ENCODE measurements at places on chromosomes 4 and X.

DNA sequence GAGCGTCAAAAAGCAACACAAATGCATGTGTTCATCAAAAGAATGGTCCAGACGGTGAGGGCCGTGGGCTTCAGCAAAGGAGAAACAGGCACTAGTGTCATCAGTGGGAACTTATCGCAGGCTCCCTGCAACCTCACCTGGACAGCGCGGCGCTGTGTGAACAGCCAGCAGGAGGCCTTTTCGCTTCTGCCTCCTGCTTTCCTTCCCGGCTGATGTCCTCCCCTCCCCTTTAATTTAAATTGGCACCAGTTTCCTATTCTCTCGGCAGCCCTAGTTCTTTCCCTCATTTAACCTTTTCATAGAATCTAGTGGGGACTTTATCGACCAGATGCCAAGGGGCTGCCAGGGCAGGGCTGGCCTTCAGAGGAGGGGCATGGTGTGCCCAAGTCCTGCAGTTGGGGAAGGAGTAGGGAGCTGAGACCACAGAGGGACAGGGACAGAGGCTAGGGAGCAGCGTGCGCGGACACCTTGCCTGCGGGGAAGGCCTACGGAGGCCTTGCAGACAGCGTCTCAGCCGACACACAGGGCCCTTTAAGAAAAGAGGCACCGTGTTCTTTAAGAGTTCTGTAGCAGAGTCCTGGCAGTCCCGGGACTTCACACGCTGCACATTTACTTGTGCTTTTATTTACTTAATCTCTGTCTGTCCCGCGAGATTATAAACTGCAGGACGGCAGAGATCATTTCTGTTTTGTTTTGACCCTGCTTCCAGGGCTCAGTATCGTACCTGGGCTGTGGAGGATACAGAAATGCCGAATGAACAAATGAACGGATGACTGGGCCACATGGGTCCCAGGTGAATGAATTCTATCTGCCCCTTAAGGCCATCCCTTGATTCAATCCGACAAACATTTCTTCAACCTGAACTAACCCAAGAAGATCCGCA lies 8.4 kb upstream of the SORBS2 start:
- DNase-seq: no peak

GRCh38 chrX:49303346-49303745 lies at the start of gene GAGE10:
TSS of gene GAGE10 (plus strand) at chrX:49303646. CDS start at chrX:49304860, 1,214 bp downstream.
- DNase-seq: no peak

DNA sequence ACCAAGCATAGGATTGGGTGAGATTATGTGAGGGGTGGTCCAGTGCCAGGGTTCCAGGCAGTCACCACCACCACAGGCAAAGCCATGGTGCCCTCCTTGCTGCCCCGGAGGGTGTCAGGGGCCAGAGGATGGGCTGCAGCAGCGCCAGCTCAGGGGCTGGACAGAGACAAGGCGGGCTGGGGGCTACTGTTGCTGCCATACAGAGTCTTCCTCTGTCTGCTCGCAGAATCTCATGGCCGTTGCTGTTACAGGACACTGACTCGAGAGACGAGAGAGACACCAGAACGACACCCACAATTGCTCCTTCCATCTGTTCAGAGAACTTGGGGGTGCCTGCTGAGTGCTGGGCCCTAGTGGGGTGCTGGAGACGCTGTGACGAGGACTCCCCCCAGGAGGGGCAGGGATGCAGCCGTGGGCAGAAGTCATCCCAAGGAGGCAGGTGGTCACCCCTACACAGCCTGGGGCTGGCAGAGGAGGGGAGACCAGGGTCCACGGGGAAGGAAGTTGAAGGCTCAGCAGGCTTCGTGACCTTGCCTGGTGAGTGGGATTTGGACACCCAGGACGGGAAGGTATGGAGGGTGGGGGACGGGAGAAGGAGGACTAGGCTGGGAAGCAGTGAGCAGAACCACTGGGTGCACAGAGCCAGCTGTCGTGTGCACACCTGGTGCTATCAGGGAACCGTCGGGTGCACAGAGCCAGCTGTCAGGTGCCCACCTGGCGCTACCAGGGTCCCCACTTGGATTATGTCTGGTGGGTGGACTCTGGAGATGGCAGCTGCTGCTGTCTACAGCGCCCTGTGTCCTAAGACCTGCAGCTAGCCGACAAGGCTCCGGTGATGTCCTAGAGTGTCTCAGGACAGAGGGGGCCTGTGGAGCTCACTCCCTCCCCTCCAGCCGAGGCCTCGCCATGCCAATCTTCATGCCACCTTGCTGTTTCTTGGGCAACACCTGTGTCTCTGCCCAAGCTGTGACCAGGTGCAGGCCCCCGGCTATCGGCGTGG lies 43.9 kb upstream of the HMX1 start:
- DNase-seq: no peak

DNA sequence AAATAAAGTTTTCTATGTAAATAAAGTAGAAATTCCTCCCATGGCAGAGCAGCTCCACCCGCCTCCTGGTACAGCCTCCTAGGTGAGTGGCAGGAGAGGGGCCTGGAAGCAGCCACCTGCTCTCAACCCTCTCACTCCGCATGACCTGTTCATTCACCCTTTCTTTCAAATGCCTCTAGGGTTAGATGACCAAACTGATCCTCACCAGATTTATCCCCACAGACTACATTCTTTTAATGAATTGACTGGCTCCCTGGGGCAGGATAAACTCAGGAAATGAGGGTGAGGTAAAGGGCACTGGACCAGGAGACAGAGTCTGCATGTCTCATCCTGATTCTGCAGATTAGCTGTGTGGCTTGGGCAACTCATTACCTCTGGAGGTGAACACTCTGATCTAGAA lies 32.6 kb upstream of the NKX6-1 start:
- DNase-seq: no peak

DNA sequence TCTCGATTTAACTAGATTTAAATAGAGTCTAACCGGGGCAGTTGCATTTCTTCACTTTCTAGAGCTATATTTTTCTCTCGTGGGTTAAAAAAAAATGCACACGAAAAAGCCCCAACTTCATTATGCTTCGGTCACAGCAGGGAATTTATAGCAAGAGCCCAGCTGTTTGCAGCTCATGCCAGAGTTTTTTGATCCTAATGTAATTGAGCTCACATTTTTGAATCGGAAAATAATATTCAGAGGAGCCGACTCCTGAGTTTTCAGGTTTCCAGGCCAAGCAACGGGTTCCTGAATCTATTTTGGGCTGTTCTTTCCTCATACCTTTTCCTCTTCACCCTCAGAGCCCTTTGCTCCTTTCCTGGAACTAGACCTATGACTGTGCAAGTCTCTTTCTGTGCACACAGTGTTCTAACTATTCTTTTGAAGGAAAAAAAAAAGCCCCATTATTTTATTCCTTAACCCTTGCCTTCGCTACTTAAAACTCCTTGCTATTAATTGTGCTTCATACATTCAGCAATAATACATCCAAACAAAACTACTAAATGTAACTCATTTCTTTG lies 27.5 kb upstream of the ESX1 start:
- DNase-seq: no peak

GRCh38 chr4:30939069-30939468 lies 218.9 kb downstream of the PCDH7 start:
- no peak for DNase-seq

DNA sequence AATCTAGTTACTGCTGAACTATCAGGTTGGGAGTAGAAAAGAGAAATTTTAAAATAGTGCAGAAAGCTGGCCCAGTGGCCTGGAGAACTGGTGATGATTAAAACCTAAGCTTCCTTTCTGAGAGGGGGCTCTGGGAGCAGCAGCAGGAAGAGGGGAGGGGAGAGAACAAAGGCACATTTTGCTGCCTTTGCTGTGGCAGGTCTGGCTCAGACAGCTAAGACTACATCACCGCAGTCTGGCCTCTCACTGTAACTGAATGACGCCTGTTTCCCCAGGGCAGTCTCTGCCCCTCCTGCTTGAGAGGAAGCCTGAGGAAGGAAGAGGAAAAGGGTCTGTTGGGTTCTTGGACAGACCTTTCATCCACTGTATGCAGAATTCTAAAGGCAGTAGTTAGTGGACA lies 148.5 kb downstream of the FRAS1 start:
- DNase-seq: no peak

DNA sequence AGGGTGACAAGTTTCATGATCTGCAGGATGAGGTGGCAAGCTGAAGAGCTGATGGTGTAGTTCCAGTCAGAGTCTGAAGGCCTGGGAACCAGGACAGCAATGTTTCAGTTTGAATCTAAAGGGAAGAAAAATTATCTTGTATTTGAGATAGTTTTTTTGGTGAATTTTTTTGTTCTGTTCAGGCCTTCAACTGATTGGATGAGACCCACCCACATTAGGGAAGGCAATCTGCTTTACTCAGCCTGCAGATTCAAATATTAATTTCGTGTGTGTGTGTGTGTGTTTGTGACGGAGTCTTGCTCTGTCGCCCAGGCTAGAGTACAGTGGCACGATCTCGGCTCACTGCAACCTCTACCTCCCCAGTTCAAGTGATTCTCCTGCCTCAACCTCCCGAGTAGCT lies 22.1 kb upstream of the SMIM14 start:
- no peak for DNase-seq

- DNase-seq: no peak
These were observed 100.2 kb upstream of the CXCL13 start for GRCh38 chr4:77505275-77505957.

DNA sequence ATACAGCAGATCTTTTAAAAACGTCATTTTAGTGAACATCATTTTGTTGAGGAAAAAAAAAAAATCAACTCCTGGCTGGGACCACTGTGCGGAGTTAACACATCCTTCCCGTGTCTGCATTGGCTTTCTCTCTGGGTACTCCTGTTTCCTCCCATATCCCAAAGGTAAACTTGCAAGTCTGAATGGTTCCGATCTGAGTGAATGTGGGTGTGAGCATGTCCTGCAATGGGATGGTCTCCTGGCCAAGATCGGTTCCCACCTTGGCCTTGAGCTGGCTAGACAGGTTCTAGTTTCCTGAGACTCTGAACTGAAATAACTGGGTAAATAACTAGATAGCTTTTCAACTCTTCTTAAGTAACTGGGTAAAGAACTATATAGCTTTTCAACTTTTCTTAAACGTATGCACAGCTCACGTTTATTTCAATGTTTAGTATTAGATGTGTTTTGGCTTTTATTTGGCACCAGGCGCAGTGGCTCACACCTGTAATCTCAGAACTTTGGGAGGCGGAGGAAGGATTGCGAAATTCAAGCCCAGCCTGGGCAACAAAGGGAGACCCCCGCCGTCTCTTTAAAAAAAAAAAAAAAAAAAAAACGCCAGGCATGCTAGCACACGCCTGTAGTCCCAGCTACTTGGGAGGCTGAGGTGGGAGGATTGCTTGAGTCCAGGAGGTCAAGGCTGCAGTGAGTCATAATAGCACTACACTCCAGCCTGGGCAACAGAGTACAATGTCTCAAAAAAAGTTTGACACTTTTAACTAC lies 14.0 kb downstream of the RBMX start:
- no peak for DNase-seq

DNA sequence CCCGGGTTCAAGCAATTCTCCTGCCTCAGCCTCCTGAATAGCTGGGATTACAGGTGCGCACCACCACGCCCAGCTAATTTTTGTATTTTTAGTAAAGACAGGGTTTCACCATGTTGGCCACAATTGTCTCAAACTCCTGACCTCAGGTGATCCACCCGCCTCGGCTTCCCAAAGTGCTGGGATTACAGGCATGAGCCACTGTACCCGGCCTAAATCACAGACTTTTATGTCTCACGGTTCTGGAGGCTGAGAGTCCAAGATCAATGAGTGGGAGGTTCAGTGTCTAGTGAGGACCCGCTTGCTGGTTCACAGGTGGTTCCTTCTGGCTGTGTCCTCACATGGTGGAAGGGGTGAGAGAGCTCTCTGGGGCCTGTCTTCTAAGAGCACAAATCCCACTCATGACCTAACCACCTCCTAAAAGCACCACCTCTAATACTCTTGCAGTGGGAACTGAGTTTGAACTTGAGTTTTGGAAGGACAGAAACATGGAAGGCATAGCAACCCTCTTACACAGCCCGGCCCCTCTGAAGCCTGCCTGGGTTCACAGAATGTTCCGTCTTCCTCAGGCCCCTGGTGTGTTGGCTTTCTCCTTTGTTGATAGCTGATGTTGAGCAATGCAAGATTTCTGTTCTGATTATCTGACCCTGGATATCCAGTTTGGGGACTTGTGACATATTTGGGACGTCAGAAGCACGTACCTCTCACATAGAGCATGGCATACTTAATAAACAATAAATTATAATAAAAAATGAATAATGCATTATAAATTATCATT lies 1.9 kb upstream of the AKAP17A start:
- DNase-seq: no peak

DNA sequence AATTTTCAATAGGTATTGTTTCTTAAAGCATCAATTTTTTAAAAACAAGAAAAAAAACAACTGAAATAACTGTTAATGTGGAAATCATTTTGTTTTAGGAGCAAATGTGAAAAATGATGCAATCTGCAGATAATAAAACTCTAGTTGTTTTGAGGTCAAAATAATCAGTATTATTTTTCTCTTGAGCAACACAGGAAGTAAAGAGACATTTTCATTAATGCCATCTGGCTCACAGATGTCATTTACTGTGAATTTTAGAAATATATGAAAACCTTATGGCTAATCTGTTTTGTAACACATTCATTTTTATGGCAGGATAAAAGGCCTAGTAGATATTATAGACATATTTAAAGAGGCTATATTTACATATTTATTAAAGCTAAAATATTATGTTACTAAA lies 141.6 kb downstream of the PCDH18 start:
- DNase-seq: no peak

GRCh38 chr4:41212616-41213203 lies 1.6 kb downstream of the APBB2 start:
- DNase-seq: no peak

DNA sequence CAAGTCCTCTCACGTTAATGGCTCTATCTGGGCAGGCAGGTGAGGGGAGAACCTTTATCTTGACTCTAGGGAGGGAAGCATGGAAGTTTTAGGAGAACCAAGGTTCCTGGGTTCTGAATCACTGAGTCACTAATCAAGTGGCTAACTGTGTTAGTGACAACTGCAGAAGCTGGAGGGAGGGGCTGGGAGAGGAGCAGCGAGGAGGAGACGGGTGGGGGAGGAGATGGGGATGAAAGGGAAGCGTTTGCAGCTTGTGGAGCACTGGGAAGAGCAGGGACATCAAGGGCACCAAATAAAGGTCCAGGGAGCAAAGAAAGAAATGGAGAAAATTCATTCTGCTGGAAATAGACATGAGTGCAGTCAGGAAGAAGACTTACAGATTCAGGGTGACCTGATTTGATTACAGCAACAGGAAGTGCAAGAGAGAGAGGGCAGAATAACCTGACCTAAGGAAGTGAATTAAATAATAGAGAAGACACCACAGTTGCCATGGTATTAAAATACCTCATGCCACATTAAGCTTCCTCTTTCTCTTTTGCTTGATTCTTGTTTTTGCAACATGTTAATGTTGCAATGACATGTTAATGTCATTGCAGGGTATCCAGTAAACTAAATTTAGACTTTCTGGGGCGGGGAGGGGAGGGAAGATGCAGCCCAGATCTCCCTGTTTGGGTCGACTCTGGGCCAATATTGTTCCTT lies 4.5 kb upstream of the SETD7 start:
- DNase-seq: no peak

DNA sequence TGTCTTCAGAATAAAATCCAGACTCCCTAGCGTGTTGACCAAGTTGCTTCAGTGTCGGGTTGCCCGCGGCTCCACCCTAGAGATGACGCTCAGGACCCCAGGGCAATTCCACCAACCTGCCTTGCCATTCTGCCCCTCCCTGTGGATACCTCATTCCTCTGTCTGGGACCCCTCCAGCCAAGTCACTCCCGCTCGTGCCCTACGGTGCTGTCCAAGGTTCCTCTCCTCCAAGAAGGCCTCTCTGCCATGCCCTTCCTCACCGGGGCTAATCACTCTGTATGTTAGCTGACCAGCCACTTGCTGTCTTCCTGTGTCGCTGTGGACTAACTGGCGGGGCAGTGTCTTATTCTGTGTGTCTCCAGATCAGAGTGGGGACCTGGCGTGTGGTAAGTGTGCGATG lies 46.6 kb downstream of the TENM3 start:
- DNase-seq: no peak
